ENCODE measurements at places on chromosomes 13 and 19. TPM values are rescaled to one million over a fixed set of nuclear protein-coding genes. Genes with fewer than 3 reads are reported as not detected.
A peak's percentile ranks its signal among the peaks of the same experiment; 100 is the strongest.

ATP8B3 gene
- 5.5 TPM for total RNA-seq

URAD gene
- total RNA-seq: not detected

- H3K36me3 ChIP-seq: no peaks in the 10 kb centered on the region
Observed at GRCh38 chr13:73520566-73521289, 461.9 kb downstream of the KLF5 start.

GRCh38 chr19:57063070-57063469, 56.7 kb upstream of the USP29 start:
- no peak overlapping the region for H3K27ac ChIP-seq
- no peak overlapping the region for H3K4me3 ChIP-seq
- no peaks in the 10 kb centered on the region for H3K4me1 ChIP-seq
- H3K27me3 ChIP-seq: no peaks in the 10 kb centered on the region
- no peaks in the 10 kb centered on the region for H3K36me3 ChIP-seq

GRCh38 chr19:58428617-58429016, 11.3 kb downstream of the ZNF132 start:
- H3K27ac ChIP-seq: no peak overlapping the region
- H3K4me3 ChIP-seq: no peak overlapping the region
- no peak for DNase-seq
- no peaks in the 10 kb centered on the region for H3K4me1 ChIP-seq
- H3K27me3 ChIP-seq: no peaks in the 10 kb centered on the region
- H3K36me3 ChIP-seq: no peaks in the 10 kb centered on the region

DNA sequence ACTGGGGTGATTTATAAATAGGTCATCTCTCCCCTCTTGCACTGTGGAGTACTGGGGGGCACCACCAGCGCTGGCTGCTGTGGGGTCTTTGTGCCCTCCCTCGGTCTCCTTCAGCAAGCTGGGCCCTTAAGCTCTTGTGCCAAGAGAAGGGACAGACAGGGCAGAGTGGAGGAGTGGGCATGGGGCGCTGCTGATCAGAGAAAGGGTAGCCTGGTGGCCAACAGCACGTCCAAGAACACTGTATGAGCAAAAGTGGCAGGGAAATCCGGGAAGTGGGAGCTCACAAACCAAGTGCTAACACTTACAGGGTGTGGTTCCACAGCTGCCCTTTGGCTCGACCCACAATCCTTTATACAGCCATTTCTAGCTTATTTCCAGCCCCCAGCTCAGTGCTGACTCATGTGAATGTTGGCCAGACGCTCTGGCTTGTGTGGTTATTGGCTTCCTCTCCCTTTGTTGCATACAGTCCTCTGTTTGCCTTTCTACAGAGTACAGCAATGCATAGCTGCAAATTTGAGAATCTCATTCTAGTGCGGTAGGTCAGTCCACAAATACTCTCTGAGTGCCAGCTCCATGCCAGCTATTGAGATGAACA, 298.8 kb downstream of the SHISA2 start:
- no peak overlapping the region for H3K27ac ChIP-seq
- no peak overlapping the region for H3K4me3 ChIP-seq
- no peaks in the 10 kb centered on the region for H3K27me3 ChIP-seq
- H3K4me1 ChIP-seq: no peaks in the 10 kb centered on the region
- DNase-seq: no peak

DNA sequence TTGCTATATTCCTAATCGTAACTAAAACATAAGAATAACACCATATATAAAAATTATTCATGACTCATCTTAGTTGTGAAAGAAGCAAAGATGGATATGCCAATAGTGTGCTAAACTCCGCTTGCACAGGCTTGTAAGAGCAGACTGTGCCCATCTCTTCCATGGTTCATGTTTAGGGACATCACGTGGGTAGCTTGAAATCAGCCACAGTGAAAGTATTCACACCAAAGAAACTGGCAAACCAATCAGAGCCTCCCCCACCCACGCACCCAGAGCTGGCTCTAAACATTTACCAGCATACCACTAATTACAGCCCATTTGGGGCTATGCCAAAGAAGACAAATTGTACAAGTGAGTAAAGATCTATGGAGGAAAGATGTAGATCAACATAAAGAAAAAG, 147.5 kb downstream of the DIAPH3 start:
- H3K36me3 ChIP-seq: no peaks in the 10 kb centered on the region
- no peak overlapping the region for H3K4me3 ChIP-seq
- no peaks in the 10 kb centered on the region for H3K27me3 ChIP-seq
- no peak overlapping the region for H3K27ac ChIP-seq
- no peak for DNase-seq

- DNase-seq: peak; percentile 52
- peaks cover 48% of the 10 kb centered on the region for H3K4me1 ChIP-seq
Observed at GRCh38 chr13:74132776-74133656, 1.2 kb downstream of the KLF12 start.

FCAR gene
- total RNA-seq: 0.29 TPM

- no peak for DNase-seq
- H3K27ac ChIP-seq: no peak overlapping the region
- peaks cover 10% of the 10 kb centered on the region for H3K4me1 ChIP-seq
- no peaks in the 10 kb centered on the region for H3K36me3 ChIP-seq
- no peaks in the 10 kb centered on the region for H3K27me3 ChIP-seq
Observed at GRCh38 chr19:14023404-14024235, 4.3 kb upstream of the RLN3 start.

WASF3 gene
- total RNA-seq: not detected

DNA sequence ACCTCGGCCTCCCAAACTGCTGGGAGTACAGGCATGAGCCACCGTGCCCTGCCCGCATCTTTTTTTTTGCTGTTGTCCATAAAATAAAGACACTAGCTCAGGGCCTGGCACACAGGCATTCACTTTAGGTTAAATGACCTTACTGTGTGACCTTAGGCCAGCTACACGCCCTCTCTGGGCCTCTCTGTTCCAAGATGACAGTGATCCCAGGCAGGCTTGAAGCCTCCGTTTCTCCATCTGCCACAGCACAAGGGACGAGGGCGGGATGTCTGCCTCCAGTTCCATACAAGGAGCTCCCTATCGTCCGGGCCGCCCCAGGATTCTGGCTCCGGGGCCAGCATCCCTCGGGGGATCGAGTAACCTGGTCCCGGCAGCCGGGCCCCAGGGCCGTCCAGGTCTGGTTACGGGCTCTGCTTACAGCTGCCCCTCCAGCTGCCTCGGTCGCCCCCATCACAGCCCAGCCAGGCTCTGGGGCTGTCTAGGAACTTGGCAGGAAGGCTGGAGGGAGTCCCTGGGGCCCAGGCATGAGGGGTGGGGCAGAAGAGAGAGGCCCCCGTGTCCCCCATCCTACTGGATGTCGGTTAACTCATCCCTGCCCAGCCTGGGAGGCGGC, 11.9 kb upstream of the SEMA6B start:
- H3K4me3 ChIP-seq: no peak overlapping the region
- H3K36me3 ChIP-seq: no peaks in the 10 kb centered on the region
- no peaks in the 10 kb centered on the region for H3K4me1 ChIP-seq
- peaks cover 5% of the 10 kb centered on the region for H3K27me3 ChIP-seq

CLEC17A gene
- not detected for total RNA-seq

GRCh38 chr13:31476753-31477152, 262.6 kb upstream of the RXFP2 start:
- no peak for DNase-seq
- no peaks in the 10 kb centered on the region for H3K4me1 ChIP-seq
- H3K27me3 ChIP-seq: no peaks in the 10 kb centered on the region
- no peaks in the 10 kb centered on the region for H3K36me3 ChIP-seq
- H3K27ac ChIP-seq: no peak overlapping the region

- no peaks in the 10 kb centered on the region for H3K4me1 ChIP-seq
- no peak overlapping the region for H3K27ac ChIP-seq
- no peaks in the 10 kb centered on the region for H3K27me3 ChIP-seq
- DNase-seq: no peak
- no peak overlapping the region for H3K4me3 ChIP-seq
Observed at GRCh38 chr13:93467175-93467574, 240.6 kb downstream of the GPC6 start.

GRCh38 chr13:27334774-27335435, 64.3 kb downstream of the RASL11A start:
- H3K36me3 ChIP-seq: no peaks in the 10 kb centered on the region
- H3K27ac ChIP-seq: no peak overlapping the region
- no peak overlapping the region for H3K4me3 ChIP-seq
- no peak for DNase-seq
- no peaks in the 10 kb centered on the region for H3K4me1 ChIP-seq

ATP8A2 gene
- 0.86 TPM for total RNA-seq

OR7A5 gene
- not detected for total RNA-seq

DNA sequence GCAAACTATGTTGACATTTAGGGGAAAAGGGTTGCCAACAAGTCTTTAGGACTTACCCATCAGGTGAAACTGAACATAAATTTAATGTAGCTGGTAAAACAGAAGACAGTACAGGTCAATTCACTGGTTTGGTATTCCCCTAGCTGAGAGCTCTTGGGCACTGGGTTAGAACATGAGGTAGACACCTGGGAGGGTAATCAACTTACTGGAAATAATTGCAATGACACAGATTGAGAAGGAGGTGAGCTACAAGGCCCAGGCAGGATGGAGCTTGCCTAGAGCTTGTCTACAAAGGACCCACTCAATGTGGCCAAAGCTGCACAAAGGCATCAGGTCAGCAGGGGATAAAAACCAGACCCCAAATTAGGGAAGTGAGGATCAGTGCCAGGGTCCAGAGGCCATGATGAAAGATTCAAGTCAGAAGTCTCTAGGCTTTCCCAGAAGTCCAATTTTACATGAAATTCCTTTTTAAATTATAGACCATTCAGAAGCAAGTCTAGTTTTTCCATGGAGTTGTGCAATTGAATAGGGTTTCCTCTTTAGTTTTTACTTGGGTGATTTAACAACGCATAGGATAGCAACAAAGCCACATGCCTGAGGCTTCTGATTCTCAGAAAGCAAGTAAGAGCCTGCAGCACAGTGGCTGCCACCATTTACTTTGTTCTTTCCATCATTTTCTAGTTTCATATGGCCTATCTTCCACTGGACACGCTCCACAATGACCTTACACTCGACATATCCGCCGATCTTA, 194.0 kb downstream of the NDFIP2 start:
- no peak overlapping the region for H3K4me3 ChIP-seq
- no peaks in the 10 kb centered on the region for H3K36me3 ChIP-seq

DNA sequence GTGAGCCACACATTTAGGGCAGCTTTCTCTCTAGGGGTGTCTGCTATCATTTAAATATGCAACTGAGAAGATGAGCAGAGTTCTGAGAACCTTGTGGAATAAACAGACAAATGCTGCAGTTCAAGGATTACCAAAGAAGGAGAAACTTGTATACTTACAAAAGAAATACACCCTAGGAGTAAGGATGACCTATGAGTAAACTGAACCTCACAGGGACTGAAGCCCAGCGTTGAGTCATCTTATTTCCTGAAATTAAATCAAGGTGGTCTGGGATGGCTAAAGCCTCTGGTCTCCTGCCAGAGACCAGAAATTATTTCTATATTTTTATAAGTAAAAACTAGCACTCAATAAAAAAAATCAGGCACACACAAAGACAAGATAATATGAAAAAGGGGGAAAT, 40.1 kb downstream of the FAM216B start:
- no peaks in the 10 kb centered on the region for H3K27me3 ChIP-seq
- H3K27ac ChIP-seq: no peak overlapping the region
- no peaks in the 10 kb centered on the region for H3K4me1 ChIP-seq
- no peak for DNase-seq
- H3K36me3 ChIP-seq: no peaks in the 10 kb centered on the region

GRCh38 chr13:36914648-36915047, 5.4 kb downstream of the SMAD9 start:
- peaks cover 12% of the 10 kb centered on the region for H3K27me3 ChIP-seq
- no peak overlapping the region for H3K4me3 ChIP-seq
- H3K27ac ChIP-seq: no peak overlapping the region
- H3K36me3 ChIP-seq: no peaks in the 10 kb centered on the region
- H3K4me1 ChIP-seq: peaks cover 6% of the 10 kb centered on the region

FOXA3 gene
- total RNA-seq: not detected

CD209 gene
- 0.17 TPM for total RNA-seq

DNA sequence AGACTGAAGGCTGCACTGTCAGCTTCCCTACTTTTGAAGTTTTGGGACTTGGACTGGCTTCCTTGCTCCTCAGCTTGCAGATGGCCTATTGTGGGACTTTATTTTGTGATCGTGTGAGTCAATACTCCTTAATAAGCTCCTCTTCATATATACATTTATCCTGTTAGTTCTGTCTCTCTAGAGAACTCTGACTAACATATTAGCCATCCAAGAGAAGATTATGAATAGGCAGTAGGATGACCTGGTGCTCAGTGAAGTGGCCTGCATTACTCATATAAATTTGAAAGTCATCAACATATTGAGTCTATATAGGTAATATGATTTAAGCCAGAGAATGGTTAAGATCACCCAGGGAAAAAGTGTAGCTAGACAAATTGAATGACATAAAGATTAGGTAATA, 136.3 kb upstream of the UFM1 start:
- DNase-seq: no peak
- H3K27me3 ChIP-seq: no peaks in the 10 kb centered on the region
- no peaks in the 10 kb centered on the region for H3K36me3 ChIP-seq
- no peaks in the 10 kb centered on the region for H3K4me1 ChIP-seq
- no peak overlapping the region for H3K4me3 ChIP-seq
- no peak overlapping the region for H3K27ac ChIP-seq

SWSAP1 gene
- 4.0 TPM for total RNA-seq

- H3K4me3 ChIP-seq: no peak overlapping the region
- no peaks in the 10 kb centered on the region for H3K4me1 ChIP-seq
- no peaks in the 10 kb centered on the region for H3K36me3 ChIP-seq
- no peaks in the 10 kb centered on the region for H3K27me3 ChIP-seq
- DNase-seq: no peak
Observed at GRCh38 chr13:56713656-56714055, 427.1 kb upstream of the PRR20A start.

GIPR gene
- total RNA-seq: 6.1 TPM

DNA sequence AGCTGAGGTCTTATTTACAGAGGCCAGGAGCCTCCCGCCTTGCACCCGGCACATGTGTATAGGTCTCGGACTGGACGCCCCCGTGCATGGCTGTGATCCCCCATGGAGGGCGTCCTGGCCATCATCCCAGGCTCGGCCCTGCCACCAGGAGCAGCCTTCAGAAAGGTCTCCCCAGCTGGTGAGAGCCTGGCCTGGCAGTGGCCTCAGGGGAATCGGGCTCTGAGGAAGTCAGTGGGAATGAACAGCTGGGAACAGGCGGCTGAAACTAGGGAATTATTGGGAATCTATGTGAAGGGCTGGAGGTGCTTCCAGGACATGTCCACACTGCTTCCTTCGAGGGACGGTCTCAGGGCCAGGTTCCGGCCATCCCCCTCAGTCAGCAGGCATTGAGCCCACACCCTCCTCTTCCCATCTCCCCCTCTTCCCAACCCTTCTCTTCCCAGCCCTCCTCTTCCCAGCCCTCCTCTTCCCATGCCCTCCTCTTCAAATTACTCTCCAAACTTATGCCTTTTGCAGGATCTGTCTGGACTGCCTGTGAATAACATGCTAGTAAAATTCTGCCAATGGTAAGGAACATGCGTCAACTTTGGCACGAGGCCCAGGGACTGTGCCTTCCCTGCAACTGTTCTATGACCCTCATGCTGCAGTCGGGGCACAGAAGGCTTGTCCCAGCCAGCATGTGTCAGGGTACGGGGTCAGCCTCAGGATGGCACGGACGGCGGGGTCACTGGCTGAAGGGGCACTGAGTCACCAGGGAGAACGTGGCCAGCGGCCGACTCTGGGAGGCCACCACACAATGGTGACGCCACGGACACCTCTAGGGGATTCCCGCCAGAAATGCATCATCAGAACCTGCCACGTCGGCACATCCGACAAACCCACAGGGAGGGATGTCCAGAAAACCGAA, 24.2 kb upstream of the C13orf46 start:
- peaks cover 72% of the 10 kb centered on the region for H3K36me3 ChIP-seq
- DNase-seq: no peak
- H3K27me3 ChIP-seq: no peaks in the 10 kb centered on the region

Measured in CD4-positive, alpha-beta memory T cell (primary cell).